ENCODE measurements at places on chromosomes 1 and 21.

GRCh38 chr1:82446236-82446635 is 645.5 kb downstream of the ADGRL2 start:
- DNase-seq = no peak

DNA sequence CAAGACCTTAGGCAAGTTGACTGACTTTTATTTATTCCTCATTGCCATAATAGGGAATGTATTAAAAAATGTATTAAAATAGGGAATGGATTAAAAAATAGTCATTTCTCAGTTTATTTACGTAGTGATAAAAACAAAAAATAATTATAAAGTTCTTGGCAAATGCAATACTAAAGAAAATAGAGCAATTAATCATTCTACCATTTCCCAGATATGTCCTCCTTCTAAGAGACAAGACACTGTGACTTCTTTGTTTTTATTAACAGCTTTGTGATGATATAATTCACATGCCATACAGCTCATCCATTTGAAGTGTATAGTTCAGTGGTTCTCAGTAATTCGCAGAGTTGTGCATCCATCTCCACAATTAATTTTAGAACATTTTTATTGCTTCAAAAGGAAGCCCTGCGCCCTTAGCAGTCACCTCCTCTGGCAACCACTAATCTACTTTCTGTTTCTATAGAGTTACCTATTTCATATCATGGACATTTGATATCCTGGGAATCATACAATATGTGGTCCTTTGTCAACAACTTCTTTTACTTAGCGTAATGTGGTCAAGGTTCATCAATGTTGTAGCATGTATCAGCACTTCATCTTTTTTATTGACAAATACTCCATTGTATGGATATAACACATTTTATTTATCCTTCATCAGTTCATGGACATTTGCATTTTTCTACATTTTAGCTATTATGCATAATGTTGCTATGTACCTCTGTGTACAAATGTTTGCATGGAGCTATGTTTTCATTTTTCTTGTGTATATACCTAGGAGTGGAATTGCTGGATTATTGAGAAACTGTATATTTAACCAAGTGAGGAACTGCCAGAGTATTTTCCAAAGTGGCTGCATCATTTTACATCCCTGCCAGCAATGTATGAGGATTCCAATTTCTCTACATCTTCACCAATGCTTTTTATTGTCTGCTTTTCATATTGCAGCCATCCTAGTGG is 5.6 kb downstream of the TBX19 start:
- no peak for DNase-seq

GRCh38 chr1:179761846-179762640 is 19.0 kb downstream of the FAM163A start:
- no peak for DNase-seq

- no peak for DNase-seq
Measured at GRCh38 chr1:107138767-107139445, 1.9 kb upstream of the NTNG1 start.

DNA sequence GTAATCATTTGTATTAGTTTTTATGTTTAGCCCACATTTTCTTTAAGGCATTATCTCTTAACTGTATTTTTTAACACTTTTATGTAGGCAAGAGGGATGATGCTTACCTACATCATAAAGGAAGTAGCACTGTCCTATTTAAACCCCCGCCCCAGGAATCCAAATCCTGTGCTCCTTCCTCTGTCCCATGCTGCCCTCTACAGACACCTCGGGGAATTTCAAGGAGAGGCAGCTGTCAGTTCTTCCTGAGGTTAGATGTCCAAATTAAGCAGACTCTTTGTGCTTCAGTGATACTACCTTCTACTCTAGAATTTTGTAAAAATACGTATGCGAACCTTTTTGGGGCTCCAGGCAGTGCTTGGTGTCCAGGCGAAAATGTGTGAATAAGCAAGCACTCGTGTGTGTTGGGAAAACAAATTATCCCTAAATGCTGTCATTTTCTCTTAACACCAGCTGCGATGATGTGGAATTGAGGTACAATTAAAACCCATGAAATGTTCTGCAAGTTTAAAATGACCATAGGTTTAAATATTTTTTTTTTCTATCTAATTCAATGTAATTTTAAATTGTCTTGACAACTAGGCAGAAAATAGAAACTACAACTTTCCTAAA is 19.2 kb downstream of the CRCT1 start:
- peak; percentile 43 for DNase-seq
